ENCODE measurements at places on chromosomes 7 and 10.

DNA sequence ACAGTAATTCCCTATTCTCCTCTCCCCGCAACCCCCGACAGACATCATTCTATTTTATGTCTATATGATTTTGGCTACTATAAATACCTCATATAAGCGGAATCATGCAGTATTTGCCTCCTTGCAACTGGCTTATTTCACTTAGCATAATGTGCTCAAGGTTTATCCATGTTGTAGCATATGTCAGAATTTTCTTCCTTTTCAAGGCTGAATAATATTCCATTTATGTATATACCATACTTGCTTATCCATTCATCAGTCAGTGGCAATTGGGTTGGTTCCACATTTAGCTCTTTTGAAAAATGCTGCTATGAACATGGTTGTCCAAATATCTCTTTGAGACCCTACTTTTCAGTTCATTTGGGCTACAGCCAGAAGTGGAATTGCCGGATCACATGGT lies 106.5 kb downstream of the MAPK8 start:
- no peak for DNase-seq

DNA sequence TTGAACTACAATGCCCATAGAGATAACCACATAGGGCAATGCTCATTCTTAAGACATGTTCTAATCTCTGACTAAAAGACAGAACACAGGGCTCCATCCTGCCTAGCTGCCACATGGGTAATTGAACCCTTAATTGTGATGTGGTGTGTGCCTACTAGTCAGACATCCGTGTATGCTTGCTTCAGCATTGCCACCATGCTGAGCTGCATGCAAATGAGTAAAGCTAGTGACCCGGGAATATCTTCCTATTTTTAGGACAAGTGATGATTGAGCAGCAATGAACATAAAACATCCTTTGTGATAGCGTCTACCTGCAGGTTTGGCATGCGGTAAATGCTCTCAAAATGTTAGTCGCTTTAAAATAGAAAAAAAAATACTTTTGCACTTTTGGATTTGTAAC lies 115.8 kb downstream of the MAGI2 start:
- DNase-seq = no peak

DNA sequence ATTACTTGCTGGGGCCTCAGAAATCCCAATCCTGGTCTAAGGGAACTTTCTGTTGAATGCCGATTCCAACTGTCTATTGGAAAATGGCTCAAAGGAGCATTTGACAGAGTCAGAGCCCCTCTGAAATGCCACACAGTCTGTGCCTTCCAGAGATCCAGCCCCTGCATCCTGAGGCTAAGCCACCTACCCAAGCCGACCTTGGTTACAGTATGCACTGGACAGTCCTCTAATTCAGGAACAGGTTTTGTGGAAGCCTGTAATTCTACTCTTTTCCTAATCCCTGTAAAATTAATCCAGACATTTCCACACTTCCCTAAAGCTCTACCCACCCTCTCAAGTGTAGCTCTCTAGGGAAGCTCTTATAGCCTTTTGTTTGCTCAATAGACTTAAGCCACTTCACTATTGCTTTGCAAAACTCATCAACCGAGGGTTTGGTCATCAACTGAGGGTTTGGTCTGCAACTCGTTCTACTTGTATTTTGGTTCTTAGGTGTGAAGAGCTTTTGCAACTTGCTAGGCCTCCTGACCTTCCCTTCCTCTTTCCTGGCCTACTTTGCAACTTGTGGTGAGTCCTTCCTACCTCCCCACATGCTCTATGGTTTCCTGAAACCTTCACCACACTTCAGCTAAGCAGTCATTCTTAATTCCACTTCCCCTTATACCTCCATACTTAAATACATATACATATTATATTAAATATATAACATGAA lies 364.8 kb downstream of the SFMBT2 start:
- no peak for DNase-seq

DNA sequence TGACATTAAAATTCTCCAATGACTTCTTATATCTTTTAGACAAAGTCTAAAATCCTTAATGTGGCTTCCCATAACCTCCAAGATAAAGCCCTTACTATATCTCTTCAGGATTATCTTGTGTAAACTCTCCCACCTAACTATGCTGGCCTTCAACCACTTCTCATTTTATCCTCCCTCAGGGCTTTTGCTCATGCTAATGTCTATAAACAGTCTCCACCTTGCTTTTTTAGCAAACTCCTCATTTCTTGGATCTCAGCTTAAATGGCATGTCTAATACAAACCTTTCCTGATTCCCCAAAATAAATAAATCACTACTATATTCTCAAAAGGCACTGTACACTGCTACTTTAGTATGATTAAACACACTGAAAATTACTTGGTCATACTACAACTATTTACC lies 181.2 kb downstream of the LRRN3 start:
- no peak for DNase-seq

GRCh38 chr7:88396948-88397322 lies 90.2 kb upstream of the STEAP4 start:
- DNase-seq = no peak

DNA sequence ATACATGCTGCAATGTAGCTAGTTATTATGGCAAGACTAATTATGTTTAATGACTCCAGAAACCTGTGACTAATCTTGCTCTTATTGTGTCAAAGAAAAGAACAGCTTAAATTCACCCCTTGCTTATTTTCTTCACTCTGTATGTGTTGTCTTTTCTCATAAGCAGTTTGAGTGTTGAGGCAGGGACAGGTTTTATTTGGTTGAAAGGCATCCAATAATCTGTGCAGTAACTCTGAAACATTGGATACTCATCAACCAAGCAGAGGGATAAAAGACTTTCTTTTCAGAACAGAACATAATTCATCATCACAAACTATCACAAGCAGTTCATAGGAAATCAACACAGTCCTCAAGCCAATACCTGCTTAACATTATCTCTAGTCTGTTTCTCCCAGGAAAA lies 797.6 kb upstream of the MBL2 start:
- no peak for DNase-seq

- no peak for DNase-seq
Measured at GRCh38 chr7:118478236-118478635, 253.7 kb downstream of the ANKRD7 start.

- DNase-seq = no peak
Measured at GRCh38 chr7:30062587-30062986, 34.4 kb downstream of the PLEKHA8 start.

DNA sequence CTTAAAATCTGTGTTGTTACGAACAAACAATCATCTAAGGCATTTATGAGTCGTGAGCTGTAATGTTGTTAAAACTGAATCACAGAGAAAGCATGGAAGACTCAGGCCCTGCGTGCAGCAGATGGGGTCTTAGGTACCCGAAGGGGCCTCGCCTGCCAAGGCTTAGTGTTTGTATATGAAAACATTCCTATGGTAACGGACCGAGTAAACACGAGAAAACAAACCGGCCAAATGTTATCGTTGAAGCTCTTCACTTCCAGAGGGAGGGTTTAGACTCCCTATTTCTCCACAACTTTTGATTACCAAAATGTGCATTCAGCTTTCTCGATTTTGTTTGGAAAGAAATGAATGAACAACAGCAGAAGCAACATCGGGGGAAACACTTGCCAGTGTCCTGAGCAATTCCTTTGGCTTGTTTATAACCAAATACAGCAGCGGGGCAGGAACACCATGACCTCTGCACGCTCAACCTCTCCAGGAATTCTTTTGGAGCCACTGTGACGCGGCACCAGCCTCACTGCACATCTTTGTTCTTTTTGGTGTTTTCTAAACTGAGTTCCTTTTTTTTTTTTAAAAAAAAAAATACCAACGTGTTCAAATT lies 121.6 kb upstream of the KLF6 start:
- no peak for DNase-seq

DNA sequence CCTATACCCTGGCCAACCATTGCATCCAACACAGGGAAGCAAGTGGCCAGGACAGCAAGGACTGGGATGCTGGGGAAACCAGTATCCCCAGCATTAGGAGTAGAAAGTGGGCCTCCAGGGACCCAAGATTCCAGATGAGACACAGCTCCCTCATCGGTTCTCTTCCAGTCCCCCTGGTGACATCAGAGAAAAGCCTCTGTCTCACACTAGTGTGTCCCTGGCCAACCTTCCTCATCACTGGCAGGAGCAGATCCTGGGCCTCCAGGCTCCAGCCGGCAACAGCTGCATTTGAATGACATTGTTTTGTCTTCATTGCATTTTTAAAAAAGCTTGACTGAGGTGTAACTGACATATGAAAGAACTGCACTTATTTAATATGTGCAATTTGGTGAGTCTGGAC lies 177.3 kb upstream of the LYZL2 start:
- no peak for DNase-seq

DNA sequence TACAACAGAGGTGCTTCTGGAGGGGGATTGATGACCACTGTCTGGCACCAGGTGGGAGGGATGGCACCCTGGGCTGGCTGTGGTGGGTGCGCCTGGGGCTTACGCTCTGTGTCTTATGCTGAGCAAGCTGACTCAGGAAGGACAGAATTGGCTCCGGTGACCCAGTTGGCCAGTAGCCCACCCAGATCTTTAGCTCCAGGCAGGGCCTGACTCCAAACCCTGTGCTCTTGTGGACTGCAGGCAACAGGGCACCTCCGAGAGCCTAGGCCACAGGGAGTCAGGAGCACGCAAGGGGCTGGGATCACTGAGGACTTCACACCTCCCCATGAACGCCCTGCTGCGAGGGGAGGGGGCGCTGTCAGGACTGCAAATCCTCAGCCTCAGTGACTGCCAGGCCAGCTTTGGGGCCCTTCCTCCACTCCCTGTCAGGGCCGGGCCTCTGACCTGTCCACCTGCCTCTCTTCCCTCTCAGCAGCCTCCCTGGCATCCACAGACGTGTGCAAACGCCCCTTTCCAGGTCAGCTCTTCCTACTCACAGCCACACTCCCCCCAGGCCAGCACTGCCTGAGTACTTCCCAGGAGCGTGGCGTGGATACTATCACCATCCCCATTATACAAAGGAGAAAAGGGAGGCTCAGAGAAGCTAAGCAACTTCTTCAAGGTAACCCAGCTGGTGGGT lies 118.7 kb downstream of the SLIT1 start:
- DNase-seq = no peak

GRCh38 chr10:88082391-88082790 lies 219.0 kb downstream of the PTEN start:
- DNase-seq = no peak

GRCh38 chr7:97871659-97872024 lies 566 bp downstream of the ASNS start:
- DNase-seq = no peak

GRCh38 chr10:29389493-29389892 lies 100.6 kb downstream of the LYZL1 start:
- DNase-seq = no peak

DNA sequence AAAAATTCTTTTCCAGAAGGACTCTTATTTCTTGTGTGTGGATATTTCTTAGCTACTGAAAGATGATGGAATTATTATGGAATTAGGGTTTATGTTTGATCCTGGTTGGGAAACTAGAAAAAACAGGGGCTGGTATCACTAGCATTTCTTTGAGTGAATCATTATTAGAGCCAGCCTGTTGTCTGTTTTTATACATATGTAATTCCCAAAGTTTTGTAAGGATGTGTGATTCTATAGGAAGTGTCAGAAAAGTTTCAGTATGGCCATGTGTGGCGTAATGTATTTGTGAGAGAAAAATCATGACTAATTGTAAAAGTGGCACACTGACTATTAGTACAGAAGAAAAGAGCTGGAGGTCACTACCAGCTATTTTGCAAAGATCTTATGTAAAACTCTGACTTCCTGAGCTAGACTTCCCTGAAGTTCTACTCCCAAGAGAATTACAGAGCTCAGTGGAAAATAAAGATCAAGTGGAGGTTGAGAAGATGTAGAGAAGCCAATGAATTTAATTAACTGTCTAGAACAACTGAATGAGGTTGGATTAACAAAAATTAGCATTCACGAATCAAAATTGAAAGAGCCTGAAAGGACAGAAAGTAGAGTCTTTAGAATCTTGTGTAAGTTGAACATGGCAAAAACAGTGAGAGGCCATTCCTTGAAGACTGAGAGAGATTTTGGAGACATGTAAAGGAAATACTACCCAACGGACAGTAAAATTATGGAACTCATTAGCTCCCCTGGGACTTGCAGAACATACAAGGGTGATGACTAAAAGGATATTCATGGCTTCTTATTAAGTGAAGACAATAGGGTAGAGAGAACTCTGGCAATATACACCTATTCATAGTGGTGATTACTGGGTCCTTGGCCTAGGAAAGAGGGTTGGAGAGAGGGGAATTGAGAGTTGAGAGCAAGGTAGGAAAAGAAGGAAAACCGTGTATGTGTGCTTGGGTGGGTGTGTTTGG lies 12.5 kb downstream of the ZNF365 start:
- no peak for DNase-seq

- DNase-seq = no peak
Measured at GRCh38 chr7:145665499-145666258, 450.9 kb upstream of the CNTNAP2 start.

DNA sequence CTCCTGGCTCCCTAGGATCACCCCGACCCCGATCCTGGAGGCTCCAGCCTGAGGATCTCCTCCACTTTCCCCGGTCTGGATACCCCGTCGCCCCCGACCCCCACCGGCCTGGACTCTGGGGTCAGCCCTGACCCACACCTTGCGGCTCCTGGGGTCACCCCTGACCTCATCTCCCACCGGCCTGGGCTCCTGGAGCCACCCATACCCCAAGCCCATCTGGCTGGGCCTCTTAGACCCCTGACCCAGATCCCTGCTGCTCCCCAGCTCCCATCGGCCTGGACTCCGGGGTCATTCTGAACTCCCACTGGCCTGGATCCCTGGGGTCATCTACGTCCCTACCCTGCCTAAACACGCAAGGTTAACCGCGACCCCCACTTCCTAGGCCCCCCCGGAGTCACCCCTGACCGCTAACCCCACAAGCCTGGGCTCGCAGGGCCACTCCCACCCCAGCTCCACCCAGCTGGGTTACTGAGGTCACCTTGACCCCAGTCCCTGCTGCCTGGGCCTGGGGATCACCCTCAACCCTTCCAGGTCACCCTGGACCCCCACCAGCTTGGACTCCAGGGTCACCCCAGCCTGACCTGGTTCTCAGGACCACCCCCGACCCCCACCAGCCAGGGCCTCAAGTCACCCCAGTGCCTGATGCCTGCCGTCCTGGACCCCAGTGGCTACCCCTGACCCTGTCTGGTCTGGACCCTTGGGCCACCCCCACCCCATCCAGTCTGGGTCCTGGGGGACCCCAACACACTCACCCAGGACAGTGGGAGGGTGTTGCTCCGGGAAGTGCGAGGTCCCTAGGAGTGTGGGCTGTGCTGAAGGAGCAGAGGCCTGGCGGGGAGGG lies 1.2 kb downstream of the FOXK1 start:
- no peak for DNase-seq

DNA sequence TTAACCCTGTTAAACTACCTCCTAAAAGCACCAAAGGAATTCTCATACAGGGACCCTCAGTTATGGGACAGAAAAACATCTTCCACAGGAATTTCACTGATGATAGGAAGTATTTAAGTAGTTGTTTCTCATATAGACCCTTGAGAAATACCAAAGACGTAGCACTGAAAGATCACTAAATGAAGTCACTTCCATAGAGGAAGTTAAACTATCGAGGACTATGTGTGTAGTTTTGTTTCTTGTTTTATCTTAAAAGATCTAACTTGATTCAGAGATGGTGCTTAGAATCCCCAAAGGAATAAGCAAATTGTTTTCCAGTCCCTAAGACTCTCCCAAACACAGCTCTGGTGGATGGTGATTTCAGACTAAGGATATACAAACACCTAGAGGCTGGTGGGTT lies 94.8 kb upstream of the AFAP1L2 start:
- no peak for DNase-seq
